Large intestine (tissue), 12 donors: ENCODE measurements at places on chromosomes 12 and 14. TPM values are rescaled to one million over a fixed set of nuclear protein-coding genes. Genes with fewer than 3 reads are reported as not detected.

Gene CISTR
- polyA plus RNA-seq, result not detected

Gene MYH6
- 0.03 TPM for polyA plus RNA-seq

Gene SOAT2
- 126 TPM for polyA plus RNA-seq

Gene ZDHHC22
- polyA plus RNA-seq, result 1.6 TPM

Gene FAIM2
- polyA plus RNA-seq, result 8.9 TPM

Gene GDF3
- polyA plus RNA-seq, result 0.27 TPM

Gene TROAP
- polyA plus RNA-seq, result 15.8 TPM

Gene GNB3
- 5.9 TPM for polyA plus RNA-seq

Gene LRRK2
- polyA plus RNA-seq, result 2.8 TPM

Gene TAS2R14
- polyA plus RNA-seq, result 3.5 TPM

Gene ADCY6
- polyA plus RNA-seq, result 54.2 TPM

Gene DRAM1
- polyA plus RNA-seq, result 7.8 TPM

Gene FGD6
- 12.3 TPM for polyA plus RNA-seq

Gene RERGL
- 0.25 TPM for polyA plus RNA-seq

Gene CPM
- 10.5 TPM for polyA plus RNA-seq

Gene AQP2
- polyA plus RNA-seq, result 0.01 TPM

Gene KRT6A
- 0.01 TPM for polyA plus RNA-seq

Gene MORN3
- 3.5 TPM for polyA plus RNA-seq

Gene ARHGDIB
- polyA plus RNA-seq, result 53.2 TPM

Gene KRT1
- 0.51 TPM for polyA plus RNA-seq

Gene SPTB
- polyA plus RNA-seq, result 2.9 TPM

Gene HCAR3
- polyA plus RNA-seq, result 0.82 TPM

Gene SLC7A8
- 94.4 TPM for polyA plus RNA-seq

Gene SDR9C7
- polyA plus RNA-seq, result 0.03 TPM

Gene CRIP1
- polyA plus RNA-seq, result 136 TPM

Gene LRP1-AS
- polyA plus RNA-seq, result 1.7 TPM

Gene A2ML1
- polyA plus RNA-seq, result 0.13 TPM

Gene SLC11A2
- polyA plus RNA-seq, result 73.1 TPM

Gene TRAF3
- polyA plus RNA-seq, result 16.3 TPM

Gene PRDM4
- 29.8 TPM for polyA plus RNA-seq

Gene TMEM132D
- 0.55 TPM for polyA plus RNA-seq

Gene ATXN2
- 54.3 TPM for polyA plus RNA-seq
